ENCODE measurements at places on chromosomes 13 and 19.

DNA sequence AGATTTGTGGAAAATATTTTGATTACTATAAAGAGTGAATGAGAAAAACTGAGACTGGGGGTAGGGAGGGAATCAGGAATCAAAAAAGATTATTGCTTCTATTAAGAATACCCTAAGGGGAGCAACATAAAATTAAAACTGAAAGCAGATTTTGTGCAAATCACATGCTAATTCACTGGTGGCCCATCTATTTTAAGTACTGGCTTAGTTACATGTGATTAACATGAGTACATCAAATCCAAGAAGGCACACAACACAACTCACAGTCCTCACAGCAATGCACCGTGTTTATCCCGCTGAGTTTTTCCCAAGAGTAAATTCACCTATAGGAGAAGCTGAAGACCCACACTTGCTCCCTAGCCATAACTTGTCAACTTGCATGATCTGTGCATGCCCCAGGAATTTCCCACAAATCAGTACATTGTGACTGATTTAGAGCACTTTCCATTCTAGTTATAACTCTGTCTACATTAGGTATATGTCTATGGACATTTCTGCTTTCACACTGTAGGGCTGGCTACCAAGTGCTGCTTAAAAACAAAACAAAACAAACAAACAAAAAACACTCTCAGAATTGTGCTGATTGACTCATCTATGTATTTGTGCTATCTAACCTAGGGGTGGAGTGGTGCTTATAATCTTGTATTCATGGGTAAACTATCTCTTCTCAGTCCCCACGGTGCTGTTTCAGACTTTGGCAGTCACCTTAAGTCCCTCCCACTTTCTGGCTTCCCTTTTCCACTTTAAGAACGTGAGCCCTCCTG is 24.3 kb downstream of the AMER2 start:
- no peak for DNase-seq

GRCh38 chr13:52868190-52868589 is 19.8 kb upstream of the PCDH8 start:
- no peak for DNase-seq

DNA sequence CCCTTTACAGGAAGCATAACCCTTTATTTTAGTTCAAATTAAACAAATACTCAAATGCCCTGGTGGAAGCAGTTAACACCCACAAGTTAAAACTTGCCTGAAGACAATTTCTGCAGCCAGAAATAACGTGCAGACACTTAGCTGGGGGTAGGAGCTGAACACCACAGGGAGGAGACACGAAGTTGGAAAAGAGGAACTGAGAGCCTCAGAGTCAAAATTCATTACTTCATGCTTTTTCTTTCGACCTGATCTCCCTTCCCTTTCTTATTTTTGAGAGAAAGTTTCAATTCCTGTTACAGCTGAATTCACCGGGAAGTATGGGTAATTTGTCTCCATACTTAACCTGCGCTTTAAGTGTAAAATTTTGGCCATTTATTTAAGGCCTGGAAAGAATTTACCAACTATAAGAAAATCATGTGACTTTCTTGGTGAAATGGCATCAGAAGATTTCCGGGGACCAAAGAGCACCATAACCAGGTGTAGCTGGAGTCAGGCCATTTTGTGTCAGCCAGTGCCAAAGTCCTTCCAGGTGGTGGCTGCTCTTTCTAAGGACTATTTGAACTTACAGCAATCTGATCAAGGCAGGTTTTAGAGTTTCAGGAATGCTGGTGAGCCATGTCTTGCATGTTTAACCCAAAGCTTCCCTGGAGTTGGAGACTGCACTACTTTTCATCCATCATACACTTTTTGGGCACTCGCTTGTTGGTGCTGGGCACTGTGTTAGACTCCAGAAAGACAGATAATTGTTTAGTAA is 46.5 kb upstream of the RCBTB2 start:
- DNase-seq = no peak

DNA sequence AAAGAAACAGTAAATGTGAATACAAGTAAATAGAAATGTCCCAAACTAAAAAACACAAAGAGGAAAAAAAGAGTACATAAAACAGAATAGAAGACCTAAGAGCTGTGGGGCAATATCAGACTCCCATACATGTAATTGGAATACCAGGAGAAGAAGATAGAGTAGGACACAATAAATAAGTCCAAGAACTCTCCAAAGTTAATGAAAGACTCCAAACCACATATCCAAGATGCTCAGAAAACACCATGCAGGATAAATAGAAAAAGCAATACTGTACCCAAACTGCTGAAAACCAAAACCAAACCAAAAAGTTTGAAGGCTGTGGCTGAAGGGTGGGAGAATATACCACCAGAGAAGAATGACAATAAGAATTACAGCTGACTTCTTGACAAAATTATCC is 18.3 kb downstream of the THSD1 start:
- DNase-seq = no peak

GRCh38 chr13:49627831-49628652 is at the start of gene ARL11:
Gene ARL11 (plus strand): TSS chr13:49628507. CDS start chr13:49630448, 1,941 bp downstream.
- DNase-seq = peak; percentile 71

DNA sequence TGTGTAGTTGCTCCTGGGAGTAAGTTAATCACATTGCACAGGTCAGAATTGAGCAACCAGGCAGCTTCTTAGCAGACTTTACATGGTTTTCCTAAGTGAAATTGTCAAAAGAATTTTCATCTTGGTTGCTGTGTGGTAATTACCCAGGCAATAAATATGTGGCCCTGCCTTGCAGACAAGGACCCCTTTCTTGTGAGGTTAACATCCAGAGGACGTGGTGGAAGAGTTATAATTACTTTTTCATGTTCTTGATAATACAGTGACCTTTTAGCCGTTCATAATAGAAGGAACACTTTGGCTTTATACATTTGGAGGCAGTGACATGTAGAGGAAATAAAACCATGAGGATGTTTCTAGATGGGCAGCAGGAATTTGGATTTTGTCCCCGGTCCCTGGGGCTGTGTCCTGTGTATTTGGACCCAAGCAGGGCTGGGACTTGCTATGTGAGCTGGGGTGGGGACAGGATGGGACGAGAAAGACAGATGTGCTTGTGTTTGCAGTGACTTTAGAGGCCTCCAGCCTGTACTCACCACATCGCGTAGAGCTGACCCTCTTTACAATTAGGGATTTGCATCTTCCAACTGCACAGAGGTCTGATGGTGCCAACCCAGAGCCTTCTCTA is 156.2 kb downstream of the STK24 start:
- DNase-seq = no peak

- peak; percentile 1 for DNase-seq
Observed at GRCh38 chr19:15390814-15391213, 11.2 kb upstream of the AKAP8 start.
